ENCODE measurements at places on chromosomes 12 and 14. TPM values are rescaled to one million over a fixed set of nuclear protein-coding genes. Genes with fewer than 3 reads are reported as not detected.

- H3K36me3 ChIP-seq, result no peaks in the 10 kb centered on the region
- H3K4me3 ChIP-seq, result no peak overlapping the region
- DNase-seq, result no peak
Measured at GRCh38 chr12:16324772-16325171, 22.7 kb upstream of the MGST1 start.

- no peak overlapping the region for H3K27ac ChIP-seq
- no peak for DNase-seq
- peaks cover 2% of the 10 kb centered on the region for H3K36me3 ChIP-seq
- H3K27me3 ChIP-seq, result no peaks in the 10 kb centered on the region
- H3K4me1 ChIP-seq, result peaks cover 2% of the 10 kb centered on the region
- H3K4me3 ChIP-seq, result no peak overlapping the region
Measured at GRCh38 chr12:12673296-12673695, 22.7 kb downstream of the GPR19 start.

DNA sequence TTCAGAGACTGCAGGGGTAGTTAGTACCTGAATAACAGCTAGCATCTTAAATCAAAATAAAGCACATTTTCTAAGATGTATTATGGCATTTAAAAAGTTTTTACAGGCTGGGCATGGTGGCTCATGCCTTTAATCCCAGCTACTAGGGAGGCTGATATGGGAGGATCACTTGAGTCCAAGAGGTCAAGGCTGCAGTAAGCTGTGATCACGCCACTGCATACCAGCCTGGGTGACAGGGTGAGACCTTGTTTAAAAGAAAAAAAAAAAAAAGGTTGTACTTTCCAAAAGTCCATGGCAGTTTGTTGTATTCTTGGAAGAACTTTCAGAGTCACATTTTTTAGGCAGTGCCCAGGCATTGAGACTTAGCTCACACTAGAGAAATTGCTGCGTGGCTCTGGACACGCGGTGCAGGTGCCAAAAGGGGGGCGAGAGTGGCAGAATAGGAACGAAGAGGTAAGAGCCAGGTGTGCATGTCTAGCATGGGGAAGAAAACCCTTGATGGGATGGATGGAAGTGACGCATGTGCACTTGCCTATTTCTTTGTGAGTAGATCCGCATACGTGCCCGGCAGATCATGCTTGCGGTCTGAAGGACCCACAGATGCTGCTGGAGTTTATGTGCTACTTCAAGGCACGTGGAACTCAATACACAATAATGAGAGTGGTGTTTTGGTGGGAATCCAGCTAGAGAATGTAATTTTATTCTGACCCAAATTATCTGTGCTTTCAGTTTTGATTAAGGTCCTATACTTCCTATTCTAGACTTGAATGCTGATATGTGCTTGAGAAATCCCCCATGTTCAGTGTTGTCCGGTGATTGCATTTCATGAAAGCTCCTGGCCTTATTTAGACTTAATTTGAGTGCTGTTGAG is 11.9 kb downstream of the ANKRD13A start:
- no peak overlapping the region for H3K4me3 ChIP-seq
- H3K4me1 ChIP-seq, result peaks cover 76% of the 10 kb centered on the region
- peaks cover 28% of the 10 kb centered on the region for H3K36me3 ChIP-seq
- no peak overlapping the region for H3K27ac ChIP-seq
- DNase-seq, result no peak

DNA sequence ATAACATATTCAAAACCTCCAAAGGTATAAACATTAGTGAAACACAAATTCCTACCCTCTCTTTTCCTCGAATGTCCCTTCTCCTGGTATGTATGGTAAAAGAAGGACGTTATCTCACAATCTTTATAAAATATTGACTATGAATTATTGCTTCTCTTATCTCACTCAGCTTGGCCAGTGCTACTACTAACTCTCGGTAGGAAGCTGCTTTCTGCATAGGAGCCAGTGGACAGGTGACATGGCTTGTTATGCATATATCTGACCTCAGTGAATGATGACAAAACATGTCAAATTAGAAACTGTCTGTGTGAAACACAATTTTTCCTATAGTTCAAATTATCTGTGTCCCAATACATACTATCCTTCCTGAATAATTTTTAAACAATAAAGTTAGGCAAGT is 48.5 kb upstream of the FLRT2 start:
- no peaks in the 10 kb centered on the region for H3K4me1 ChIP-seq
- H3K36me3 ChIP-seq, result no peaks in the 10 kb centered on the region
- no peak overlapping the region for H3K4me3 ChIP-seq
- no peak overlapping the region for H3K27ac ChIP-seq
- DNase-seq, result no peak

GRCh38 chr12:4307593-4308333 is 13.2 kb upstream of the TIGAR start:
- no peak overlapping the region for H3K4me3 ChIP-seq
- H3K36me3 ChIP-seq, result peaks cover 43% of the 10 kb centered on the region
- H3K27me3 ChIP-seq, result no peaks in the 10 kb centered on the region

GRCh38 chr14:28020112-28020511 is 746.5 kb upstream of the FOXG1 start:
- H3K4me3 ChIP-seq, result no peak overlapping the region
- H3K27me3 ChIP-seq, result no peaks in the 10 kb centered on the region
- H3K4me1 ChIP-seq, result no peaks in the 10 kb centered on the region
- H3K36me3 ChIP-seq, result no peaks in the 10 kb centered on the region

- DNase-seq, result no peak
- H3K27me3 ChIP-seq, result no peaks in the 10 kb centered on the region
- no peaks in the 10 kb centered on the region for H3K4me1 ChIP-seq
- H3K36me3 ChIP-seq, result no peaks in the 10 kb centered on the region
- no peak overlapping the region for H3K27ac ChIP-seq
Measured at GRCh38 chr14:19947413-19948090, 16.8 kb downstream of the OR4K1 start.

- no peaks in the 10 kb centered on the region for H3K27me3 ChIP-seq
- DNase-seq, result no peak
- H3K4me3 ChIP-seq, result no peak overlapping the region
- peaks cover 14% of the 10 kb centered on the region for H3K36me3 ChIP-seq
Measured at GRCh38 chr14:64117671-64118402, 176.3 kb downstream of the ESR2 start.

DNA sequence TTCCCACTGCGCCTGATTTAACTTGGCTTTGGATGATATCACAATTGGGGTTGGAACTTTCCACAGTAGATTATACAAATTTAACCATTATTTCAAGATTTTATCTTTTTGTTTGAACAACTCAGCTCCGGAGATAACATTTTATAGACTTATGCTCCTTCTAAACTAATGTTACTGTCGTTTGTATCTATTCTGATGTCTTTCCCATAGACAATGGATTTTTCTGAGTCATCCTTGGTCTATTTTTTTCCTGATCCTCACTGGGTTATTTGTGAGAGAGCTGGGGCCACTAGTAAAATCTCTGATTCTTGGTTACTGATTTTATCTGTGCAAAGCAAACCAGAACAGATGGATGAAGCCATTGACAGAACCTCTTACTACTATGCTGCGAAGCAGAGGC is 175.1 kb downstream of the SLC38A4 start:
- no peak overlapping the region for H3K27ac ChIP-seq
- DNase-seq, result no peak
- H3K27me3 ChIP-seq, result no peaks in the 10 kb centered on the region
- no peak overlapping the region for H3K4me3 ChIP-seq

DNA sequence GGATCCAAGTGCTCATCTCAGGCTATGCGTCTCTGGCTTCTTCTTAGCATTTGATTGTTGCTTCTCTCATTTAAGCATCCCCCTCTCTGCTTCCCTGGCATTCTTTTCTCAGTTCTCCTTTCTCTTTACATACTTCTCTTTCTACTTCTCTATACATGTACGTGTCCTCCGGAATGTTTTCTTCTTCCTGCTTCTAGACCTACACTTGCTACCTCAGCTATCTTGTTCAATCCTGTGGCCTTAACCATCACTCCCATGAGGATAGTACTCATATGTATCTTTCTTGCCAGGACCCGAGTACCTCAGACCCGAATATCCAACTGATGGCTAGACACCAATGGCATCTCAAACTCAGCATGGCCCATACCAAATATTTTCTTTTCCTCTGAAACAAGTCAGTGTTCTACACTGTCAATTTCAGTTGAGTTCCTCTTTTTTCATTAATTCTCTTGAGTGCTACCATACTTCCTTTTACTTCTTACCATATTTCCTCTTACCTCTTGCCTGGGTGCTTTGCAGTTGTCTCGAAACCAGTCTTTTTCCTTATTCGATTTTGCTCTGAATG is 115.1 kb upstream of the SLC38A2 start:
- no peaks in the 10 kb centered on the region for H3K27me3 ChIP-seq
- no peaks in the 10 kb centered on the region for H3K4me1 ChIP-seq
- DNase-seq, result no peak
- H3K27ac ChIP-seq, result no peak overlapping the region
- no peak overlapping the region for H3K4me3 ChIP-seq

- H3K4me3 ChIP-seq, result no peak overlapping the region
- H3K36me3 ChIP-seq, result peaks cover 1% of the 10 kb centered on the region
- no peak for DNase-seq
- peaks cover 53% of the 10 kb centered on the region for H3K4me1 ChIP-seq
- H3K27me3 ChIP-seq, result no peaks in the 10 kb centered on the region
Measured at GRCh38 chr12:51020448-51021182, 5.6 kb downstream of the SLC11A2 start.

DNA sequence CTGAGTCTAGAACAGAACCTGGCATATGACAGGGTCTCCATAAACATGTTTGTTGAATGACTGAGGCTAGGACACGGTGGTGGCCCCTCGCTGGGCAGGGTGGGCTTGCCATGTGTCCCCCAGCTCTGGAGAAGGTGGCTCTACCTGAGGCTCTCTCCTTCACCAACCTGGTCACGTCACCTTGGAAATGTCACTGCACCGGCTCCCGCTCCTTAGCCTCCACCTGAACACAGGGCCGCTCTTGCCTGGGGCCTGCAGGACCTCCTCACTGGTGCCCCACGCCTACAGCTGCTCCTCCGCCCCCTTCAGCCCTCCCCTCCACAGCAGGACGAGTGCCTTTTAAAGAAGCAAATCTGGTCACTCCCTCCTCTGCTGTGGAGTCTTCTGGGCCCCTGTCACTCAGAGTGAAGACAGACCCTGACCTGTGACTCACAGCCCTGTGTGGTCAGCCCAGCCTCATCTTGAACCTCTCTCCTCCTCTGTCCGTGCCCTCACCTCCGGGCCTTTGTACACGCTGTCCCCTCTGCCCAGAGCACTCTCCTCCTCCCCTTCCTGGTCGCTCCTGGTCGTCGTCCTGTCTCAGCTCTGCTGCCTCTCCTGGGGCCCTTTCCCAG is 81.0 kb downstream of the ADGRD1 start:
- no peaks in the 10 kb centered on the region for H3K27me3 ChIP-seq
- H3K4me1 ChIP-seq, result peaks cover 3% of the 10 kb centered on the region
- no peak overlapping the region for H3K4me3 ChIP-seq
- DNase-seq, result no peak
- H3K27ac ChIP-seq, result no peak overlapping the region
- H3K36me3 ChIP-seq, result no peaks in the 10 kb centered on the region

DNA sequence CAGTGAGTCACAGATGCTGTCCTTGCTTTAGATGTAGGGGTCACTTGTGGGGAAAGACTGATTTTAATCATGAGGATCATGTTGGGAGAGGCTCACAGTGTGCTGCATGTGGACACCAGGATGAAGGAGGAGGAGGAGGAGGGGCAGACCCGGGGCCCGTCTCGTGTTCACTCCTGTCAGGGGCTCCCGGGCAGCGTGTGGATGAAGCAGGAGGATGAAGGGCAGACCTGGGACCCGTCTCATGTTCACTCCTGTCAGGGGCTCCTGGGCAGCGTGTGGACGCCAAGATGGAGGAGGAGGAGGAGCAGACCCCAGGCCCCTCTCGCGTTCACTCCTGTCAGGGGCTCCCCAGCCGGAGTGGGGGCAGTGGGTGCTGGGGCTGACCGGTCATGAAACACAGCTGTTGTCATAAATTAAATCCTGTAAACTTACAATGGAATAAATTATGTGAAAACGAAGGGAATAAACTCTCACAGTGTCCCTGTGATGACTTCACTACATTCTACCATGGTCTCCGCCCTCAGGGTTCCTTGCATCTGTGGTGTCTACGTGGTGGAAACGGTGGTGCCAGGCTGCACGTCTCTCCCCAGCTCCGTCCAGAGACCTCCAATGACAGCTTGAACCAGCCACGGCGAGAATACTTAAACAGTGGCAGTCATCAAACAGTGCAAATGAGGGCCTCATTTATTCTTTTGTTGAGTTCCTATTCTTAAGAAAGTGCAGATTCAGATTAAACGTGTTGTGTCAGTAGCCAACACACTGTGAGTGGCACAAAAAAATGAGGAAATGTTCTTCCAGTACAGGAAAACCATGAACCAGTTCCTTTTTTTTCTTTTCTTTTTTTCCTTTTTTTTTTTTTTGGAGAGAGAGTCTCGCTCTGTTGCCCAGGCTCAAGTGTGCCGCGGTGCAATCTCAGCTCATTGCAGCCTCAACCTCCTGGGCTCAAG is 37.7 kb upstream of the SFSWAP start:
- H3K4me1 ChIP-seq, result no peaks in the 10 kb centered on the region
- H3K27ac ChIP-seq, result no peak overlapping the region
- no peak for DNase-seq
- H3K36me3 ChIP-seq, result no peaks in the 10 kb centered on the region

- peaks cover 16% of the 10 kb centered on the region for H3K4me1 ChIP-seq
- H3K4me3 ChIP-seq, result no peak overlapping the region
- peaks cover 6% of the 10 kb centered on the region for H3K27me3 ChIP-seq
- no peak for DNase-seq
Measured at GRCh38 chr14:52153939-52154338, 85.1 kb upstream of the NID2 start.

DNA sequence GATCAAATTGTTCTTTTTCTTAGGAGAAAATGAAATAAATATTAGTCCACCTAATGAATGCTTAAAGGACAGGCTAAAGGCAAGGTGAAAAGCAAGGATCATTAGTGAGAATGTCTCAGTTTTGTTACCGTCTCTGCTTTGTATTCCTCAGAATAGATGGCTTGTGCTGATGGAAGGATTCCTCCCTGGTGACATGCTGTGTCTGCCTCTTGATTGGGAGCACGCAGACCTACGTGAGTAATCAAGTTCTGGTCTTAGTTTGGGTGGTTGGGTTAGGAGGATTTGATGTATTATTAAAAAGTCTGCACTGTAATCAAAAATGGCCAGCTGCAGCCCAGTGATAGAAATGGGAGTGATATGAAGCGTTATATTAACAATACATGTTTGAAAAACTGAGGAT is 78.8 kb upstream of the RTL1 start:
- H3K4me3 ChIP-seq, result no peak overlapping the region
- H3K4me1 ChIP-seq, result no peaks in the 10 kb centered on the region
- no peak overlapping the region for H3K27ac ChIP-seq
- peaks cover 8% of the 10 kb centered on the region for H3K27me3 ChIP-seq
- DNase-seq, result no peak
- no peaks in the 10 kb centered on the region for H3K36me3 ChIP-seq

DNA sequence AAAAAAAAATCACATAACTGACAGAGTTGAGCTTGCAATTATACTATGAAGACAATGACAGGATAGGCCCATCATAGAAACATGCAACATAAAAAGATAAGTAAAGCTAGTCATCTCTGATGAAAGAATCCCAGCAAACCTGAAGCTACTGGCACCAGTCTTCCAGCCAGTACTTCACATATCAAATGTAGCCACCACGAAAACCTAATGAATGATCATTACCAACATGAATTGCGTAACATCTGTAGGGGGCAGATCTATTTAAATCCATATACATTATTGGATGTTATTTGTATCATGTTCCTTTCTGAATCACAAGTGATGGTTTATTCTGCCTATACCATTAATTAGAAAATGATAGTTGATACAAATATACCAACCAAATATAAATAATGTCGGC is 73.9 kb downstream of the BCAT1 start:
- H3K27ac ChIP-seq, result no peak overlapping the region
- DNase-seq, result no peak
- H3K27me3 ChIP-seq, result peaks cover 13% of the 10 kb centered on the region
- H3K4me1 ChIP-seq, result no peaks in the 10 kb centered on the region

Gene MPHOSPH9
- 114 TPM for total RNA-seq

Gene NINJ2
- total RNA-seq, result 1.8 TPM

Gene PLEKHD1
- not detected for total RNA-seq

Gene CCDC184
- 0.14 TPM for total RNA-seq

Gene FLVCR2
- 5.8 TPM for total RNA-seq

Gene C14orf180
- not detected for total RNA-seq
